ENCODE measurements at places on chromosomes 11 and 22.

DNA sequence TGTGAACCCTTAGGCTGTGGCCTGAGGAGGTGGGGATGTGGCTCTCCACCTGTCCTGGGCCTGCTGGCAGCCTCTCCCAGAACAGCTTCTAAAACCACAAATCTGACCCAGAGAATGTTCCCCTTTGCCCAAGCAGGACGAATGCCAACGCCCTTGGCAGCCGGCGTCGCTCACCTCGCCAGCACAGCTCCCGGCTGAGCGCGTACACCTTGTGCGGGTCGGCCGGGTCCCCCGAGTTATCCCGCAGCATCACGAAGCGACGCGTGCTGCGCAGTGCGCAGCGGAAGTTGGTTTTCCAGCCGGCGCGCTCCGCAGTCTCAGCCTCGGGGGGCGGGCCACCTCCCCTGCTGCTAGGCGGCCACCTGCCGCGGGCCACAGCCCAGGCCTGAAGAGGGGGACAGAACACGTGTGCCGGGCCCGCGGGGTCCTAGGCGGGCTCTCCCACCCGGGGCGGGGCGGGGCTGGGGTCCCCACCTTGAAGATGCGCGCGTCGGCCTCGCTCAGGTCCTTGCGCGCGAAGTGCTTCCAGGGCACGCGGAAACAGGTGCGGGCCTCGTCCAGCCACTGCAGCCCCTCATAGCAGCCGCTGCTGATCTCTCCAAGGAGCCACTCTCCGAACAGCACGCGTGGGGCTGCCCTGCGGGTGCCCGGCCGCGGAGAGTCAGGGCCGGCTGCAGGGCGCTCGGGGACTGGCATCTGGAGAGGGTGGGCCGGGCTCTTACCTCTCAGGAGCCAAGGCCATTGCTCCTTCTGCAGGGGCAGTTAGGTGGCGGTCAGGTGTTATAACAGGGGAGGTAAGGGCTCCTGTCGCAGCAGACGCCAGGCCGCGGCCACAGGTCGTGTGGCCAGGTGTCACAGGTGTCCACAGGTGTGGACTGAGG is 887 bp downstream of the IRF7 start:
- no peak for DNase-seq

DNA sequence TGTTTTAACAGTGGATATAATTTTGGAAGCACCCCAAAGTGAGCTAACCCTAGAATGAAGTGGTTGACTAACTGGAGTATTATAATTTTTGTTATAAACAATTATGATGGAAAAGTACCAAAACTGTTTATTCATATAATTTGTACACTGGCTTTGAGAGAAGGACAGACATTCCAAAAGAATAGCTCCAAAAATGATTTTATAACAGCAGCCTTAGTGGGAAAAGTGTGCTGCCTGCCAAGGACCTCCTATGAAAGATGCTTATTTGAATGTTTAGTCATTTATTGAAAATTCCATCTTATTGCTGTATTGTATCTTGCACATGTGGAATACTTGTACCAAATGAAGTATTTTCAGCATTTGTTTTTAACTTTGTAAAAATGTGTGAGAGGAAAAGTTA is 169.8 kb downstream of the GUCY1A2 start:
- DNase-seq: no peak

DNA sequence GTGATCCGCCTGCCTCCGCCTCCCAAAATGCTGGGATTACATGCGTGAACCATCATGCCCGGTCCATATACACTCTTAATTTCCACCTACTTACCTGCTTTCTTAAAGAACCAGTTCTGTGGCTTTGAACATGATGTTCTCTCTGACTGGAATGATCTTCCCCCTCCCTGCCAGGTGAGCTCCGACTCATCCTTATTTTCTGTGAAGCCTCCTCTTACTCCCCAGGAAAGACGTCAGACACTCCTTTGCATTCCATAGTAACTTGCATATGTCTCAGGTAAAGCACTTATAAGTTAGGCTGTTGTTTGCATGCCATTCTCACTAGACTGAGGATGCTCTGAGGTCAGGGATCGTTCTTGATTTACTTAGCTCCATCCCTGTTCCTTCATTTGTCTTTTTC is 91.8 kb upstream of the RAB1B start:
- DNase-seq: no peak

DNA sequence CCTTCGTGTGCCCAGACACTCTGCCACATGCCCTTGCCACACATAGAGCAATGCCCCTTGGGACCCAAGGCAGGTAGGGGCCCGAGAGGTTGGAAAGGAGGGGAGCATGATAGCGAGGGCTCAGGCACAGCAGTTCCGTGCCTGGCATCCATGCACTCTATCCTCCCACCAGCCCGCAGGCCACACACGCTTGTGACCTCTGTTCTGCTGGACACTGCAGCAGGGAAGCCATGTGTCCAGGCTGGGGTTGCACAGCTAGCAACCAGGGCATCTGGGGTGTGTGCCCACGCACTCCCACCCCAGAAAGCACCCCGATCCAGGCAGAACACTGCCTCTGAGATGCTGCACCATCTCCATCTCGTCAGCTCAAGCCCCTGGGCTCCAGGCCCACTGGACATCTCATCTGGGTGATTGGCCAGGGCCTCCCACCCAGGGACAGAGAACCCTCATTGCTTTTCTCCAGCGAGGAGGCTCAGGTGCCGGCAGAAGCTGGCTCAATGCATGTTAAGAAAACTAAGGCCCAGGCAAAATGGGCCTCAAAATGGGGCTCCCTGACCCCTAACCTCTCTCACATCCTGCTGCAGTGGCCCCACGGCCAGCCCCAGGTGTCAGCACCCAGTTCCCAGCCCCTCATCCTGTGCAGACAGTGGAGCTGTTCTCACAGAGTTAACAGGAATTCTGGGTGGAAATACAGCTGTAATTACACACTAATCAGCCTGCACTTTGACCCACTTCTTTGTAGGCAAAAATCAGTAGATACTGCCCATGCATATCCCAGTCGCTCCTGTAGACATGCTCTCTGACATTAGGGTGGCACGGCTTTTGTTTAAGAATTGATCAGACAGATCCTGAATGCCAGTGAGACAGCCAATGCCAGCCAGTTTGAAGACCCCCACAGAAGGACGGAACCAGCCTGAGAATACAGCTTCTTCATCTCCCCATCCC is 173.9 kb upstream of the B3GAT1 start:
- DNase-seq: no peak

- no peak for DNase-seq
These were observed 17.3 kb upstream of the NEU3 start for GRCh38 chr11:74971424-74971823.

- DNase-seq: peak; percentile 87
These were observed at the start of gene PGM2L1 for GRCh38 chr11:74398244-74399159. TSS of gene PGM2L1 (minus strand) at chr11:74398433. CDS start at chr11:74398161, 272 bp downstream.

DNA sequence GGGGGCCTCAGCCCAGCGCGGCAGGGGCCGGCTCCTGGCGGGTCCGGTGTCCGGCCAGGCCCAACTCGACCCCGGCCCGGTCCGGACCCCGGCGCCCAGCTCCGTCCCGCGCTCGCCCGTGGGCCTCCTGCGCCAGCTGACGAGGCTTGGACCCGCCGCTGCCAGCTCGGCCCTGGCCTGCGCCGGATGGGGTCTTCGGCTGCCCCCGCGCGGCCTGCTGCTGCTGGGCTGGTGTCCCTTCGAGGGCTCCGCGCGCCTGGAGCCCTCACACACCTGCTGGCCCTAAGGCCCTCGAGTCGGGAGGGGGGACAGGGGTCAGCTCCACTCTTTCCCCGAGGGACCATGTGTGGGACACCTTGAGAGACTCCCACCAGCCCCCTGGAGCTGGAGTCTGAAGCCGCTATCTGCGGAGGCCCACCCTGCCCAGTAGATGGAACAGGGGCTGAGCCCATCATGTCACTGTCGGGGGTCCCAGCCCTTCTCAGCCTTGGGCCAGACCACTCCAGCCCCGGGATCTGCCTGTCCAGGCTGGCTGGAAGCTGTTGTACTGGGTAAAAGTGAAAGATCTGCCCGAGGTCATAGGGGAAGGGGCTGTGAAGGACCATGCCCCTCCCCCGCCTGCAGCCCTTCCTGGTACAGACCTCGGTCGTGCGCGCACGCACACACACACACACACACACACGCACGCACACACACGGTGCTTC is 768 bp upstream of the CDKN1C start:
- DNase-seq: no peak

DNA sequence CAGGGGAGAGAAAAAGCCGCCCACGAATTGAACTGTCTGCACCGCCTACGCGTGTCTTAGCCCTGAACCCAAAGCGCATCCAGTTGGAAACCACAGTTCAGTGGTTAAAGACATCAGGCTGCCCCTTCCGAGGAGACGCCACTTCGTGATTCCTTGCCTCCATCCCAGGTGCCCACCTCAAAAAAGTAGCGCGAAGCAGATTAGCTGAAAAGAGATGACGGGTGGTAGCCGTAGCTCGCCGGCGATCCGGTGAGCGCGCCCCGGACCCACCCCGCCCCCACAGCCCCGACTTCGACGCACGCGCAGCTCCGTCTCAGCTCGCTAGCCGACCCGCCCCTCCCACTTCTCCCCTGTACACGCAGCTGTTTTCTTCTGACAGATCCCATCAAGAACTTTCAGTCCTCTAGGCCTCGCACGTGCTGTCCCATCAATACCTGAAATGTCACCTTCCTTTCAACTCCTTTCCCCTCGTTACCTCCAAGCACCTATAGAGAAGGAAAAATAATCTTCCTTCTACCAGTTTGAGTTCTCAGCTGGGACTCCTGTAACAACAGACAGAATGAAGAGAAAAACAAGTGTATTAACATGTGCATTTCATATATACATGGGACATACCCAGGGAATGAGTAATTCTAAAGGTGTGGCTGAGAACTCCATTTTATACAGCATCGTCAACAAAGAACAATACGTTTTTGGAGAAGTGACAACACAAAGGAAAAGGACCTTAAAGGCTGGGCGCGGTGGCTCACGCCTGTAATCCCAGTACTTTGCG is 49.5 kb downstream of the OR4D9 start:
- DNase-seq: peak; percentile 77

DNA sequence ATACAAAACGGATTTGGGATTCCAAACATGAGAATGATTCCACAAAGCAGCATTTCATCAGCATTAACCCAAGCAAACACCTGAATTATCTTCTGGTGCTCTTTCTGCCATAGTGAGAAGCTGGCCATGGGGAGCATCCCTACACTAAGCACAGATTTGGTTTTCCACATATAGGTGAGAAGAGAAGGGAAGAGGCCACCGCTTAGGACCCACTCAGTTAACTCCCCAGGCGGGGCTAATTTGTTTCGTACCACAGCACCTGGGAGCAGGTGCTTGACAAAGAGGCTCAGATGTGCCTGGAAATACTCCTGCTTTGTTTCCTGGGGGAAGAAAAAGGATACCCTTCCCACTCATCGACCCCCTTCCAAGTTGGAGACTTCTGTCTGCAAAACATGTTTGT is 64.2 kb downstream of the RAB30 start:
- DNase-seq: no peak

- DNase-seq: no peak
These were observed 599.1 kb downstream of the BRD1 start for GRCh38 chr22:49228431-49229037.

GRCh38 chr11:111021131-111021530 is 224.4 kb upstream of the POU2AF2 start:
- no peak for DNase-seq

DNA sequence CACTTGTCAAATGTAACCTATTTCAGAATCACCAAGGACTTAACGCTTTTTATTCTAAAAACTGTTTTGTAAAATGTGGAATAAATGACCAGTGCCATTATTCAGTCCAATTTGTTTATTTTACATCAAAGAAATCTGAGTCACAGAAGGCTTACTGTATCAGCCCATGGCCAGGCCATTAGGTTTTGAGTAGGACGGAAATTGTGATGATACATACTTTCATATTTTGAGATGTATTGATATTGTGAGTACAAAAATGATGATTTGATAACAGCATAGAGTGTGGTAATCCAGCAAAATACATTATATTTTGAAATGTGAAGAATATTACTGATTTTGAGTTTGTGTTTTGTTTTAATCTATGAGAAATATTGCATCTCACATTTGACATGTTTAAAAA is 81.1 kb downstream of the PIWIL3 start:
- DNase-seq: no peak

DNA sequence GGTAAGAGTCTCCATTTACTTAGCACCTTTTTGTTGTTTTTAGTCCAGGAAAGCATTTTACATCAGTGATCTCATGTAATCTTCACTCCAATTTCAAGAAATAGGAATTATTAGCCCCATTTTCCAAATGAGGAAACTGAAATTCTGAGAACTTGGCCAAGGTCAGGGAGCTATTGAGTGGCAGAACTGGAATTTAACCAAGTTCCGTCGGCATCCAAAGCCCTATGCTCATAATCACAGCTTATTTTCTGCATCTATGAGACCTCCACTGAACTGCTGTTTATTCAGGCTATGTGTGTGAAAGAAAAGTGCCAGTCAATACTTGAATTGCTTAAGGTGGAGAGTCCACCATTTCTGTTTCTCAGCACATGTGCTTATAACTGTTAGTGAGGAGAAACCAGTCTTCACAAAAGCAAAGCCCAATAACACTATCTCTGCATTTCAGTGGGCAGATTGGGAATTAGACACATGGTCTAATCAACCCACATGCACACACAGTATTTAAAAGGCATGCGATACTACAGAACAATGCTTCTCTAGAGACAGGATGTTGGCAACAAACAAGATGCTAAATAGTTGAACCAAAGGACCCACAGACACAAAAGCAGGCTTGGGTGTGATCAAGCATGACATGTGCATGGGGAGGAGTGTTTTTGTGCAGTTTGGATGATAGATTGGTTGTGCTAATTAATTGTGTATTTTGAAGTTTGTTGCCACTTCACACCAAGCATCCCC is 780.6 kb downstream of the OPCML start:
- DNase-seq: no peak

DNA sequence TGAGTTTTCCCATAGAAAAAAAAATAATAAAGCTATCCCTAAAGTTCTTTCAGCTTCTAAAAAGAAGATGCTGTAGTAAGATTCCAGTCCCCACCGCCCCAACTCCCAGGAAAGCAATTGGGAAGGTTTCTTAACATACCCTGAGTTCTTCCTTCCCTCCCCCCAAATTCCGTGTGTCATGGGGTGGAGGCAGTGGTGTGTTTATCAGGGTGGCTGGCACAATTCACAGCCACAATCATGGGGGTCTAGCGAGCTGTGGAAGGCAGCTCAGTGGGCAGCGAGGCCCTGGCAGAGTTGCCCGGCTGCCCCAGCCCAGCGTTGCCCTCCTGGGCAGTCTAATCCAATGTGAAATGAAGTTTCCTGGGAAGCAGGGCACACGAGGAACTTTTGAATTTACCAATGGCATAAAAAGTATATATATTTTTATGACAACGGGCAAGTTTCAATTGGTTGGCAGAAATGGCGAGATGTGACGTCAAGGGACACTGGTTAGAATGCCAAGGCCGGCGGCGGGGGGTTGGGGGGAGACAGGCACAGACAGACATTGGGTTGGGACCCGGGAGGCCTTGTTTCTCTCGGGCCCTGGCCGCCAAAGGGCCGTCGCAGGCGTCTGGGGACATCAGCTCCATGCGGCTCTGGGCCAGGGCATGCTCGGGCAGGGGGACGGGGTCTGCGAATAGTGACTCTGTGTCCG is 80.7 kb upstream of the PPARA start:
- DNase-seq: no peak

GRCh38 chr22:38835888-38836301 is 7.9 kb downstream of the NPTXR start:
- DNase-seq: no peak

GRCh38 chr11:15288863-15289262 is 174.1 kb downstream of the INSC start:
- DNase-seq: no peak

GRCh38 chr22:43272869-43273318 is 70.3 kb downstream of the SCUBE1 start:
- DNase-seq: no peak

GRCh38 chr11:95605271-95605940 is 184.2 kb downstream of the FAM76B start:
- no peak for DNase-seq

GRCh38 chr11:110026858-110027626 is 66.2 kb upstream of the ZC3H12C start:
- no peak for DNase-seq

All from activated naive CD4-positive, alpha-beta T cell treated with anti-CD3 and anti-CD28 coated beads, Interleukin-2, amount 50 U/mL, for 72 hours (primary cell).